ENCODE measurements at places on chromosomes 11 and 22. TPM values are rescaled to one million over a fixed set of nuclear protein-coding genes. Genes with fewer than 3 reads are reported as not detected.

VSIG2 gene
- total RNA-seq, result not detected

METTL15 gene
- 22.8 TPM for total RNA-seq

TMEM191B gene
- total RNA-seq, result 8.3 TPM

NCR3LG1 gene
- total RNA-seq, result 0.75 TPM

TMEM135 gene
- 19.5 TPM for total RNA-seq

CENPM gene
- total RNA-seq, result 30.7 TPM

GRCh38 chr22:44889255-44889878 is 120.4 kb downstream of the PHF21B start:
- no peak overlapping the region for H3K27ac ChIP-seq
- no peak overlapping the region for H3K4me3 ChIP-seq
- no peak for DNase-seq

DNA sequence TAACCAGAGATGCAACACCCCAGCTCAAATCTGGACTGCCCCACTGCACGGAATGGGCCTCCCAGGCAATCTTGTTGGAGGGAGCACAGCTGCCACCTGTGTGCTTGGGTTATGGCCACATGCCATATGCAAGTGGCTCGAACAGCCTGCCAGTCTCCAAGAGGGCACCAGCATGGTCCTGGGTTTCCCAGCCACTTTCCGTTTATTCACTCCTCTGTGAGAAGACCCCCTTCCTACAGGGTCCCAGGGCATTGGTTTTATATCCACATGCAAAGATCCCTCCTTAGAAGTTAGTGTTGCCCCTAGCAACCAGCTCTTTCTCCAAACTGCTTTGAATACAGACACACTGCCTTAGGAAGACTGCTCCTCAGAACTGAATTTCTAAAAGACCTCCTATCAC is 487.8 kb downstream of the BUD13 start:
- H3K27ac ChIP-seq, result no peak overlapping the region
- H3K36me3 ChIP-seq, result no peaks in the 10 kb centered on the region
- no peaks in the 10 kb centered on the region for H3K27me3 ChIP-seq

GRCh38 chr11:32884023-32884422 is 8.6 kb upstream of the QSER1 start:
- H3K4me3 ChIP-seq, result no peak overlapping the region
- H3K27me3 ChIP-seq, result no peaks in the 10 kb centered on the region
- no peaks in the 10 kb centered on the region for H3K4me1 ChIP-seq
- H3K27ac ChIP-seq, result no peak overlapping the region
- no peak for DNase-seq

GRCh38 chr11:121105063-121105480 is 4.0 kb downstream of the TECTA start:
- H3K27me3 ChIP-seq, result no peaks in the 10 kb centered on the region
- no peak for DNase-seq
- no peak overlapping the region for H3K4me3 ChIP-seq
- H3K4me1 ChIP-seq, result no peaks in the 10 kb centered on the region
- no peaks in the 10 kb centered on the region for H3K36me3 ChIP-seq

DNA sequence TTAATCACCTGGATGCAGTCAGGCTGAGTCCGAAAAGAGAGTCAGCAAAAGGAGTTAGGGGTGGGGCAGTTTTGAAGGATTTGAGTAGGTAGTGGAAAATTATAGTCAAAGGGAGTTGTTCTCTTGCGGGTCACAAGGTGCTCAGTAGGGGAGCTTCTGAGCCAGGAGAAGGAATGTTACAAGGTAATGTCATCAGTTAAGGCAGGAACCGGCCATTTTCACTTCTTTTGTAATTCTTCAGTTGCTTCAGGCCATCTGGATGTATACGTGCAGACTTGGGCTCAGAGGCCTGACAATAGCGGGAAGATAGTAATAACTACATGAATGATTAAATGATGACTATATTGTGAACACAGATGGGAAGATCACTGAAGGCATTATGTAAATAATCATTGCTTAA is 6.2 kb downstream of the SC5D start:
- H3K27me3 ChIP-seq, result no peaks in the 10 kb centered on the region
- H3K4me1 ChIP-seq, result peaks cover 4% of the 10 kb centered on the region
- DNase-seq, result no peak
- H3K36me3 ChIP-seq, result no peaks in the 10 kb centered on the region
- no peak overlapping the region for H3K27ac ChIP-seq
- H3K4me3 ChIP-seq, result no peak overlapping the region

GRCh38 chr11:124752471-124753102 is 532 bp upstream of the VSIG2 start:
- H3K27ac ChIP-seq, result no peak overlapping the region
- H3K4me1 ChIP-seq, result peaks cover 31% of the 10 kb centered on the region
- no peaks in the 10 kb centered on the region for H3K27me3 ChIP-seq
- H3K4me3 ChIP-seq, result no peak overlapping the region
- H3K36me3 ChIP-seq, result no peaks in the 10 kb centered on the region

GRCh38 chr11:90254065-90254464 is 31.2 kb upstream of the CHORDC1 start:
- no peak for DNase-seq
- no peak overlapping the region for H3K4me3 ChIP-seq

GRCh38 chr11:66408488-66409214 is 12.2 kb upstream of the NPAS4 start:
- DNase-seq, result peak; percentile 93
- no peaks in the 10 kb centered on the region for H3K27me3 ChIP-seq
- H3K4me1 ChIP-seq, result peaks cover 6% of the 10 kb centered on the region
- H3K27ac ChIP-seq, result no peak overlapping the region
- no peaks in the 10 kb centered on the region for H3K36me3 ChIP-seq

GRCh38 chr11:70948855-70949531 is 303.4 kb downstream of the SHANK2 start:
- no peak overlapping the region for H3K4me3 ChIP-seq
- no peaks in the 10 kb centered on the region for H3K36me3 ChIP-seq
- no peak for DNase-seq
- no peak overlapping the region for H3K27ac ChIP-seq
- no peaks in the 10 kb centered on the region for H3K27me3 ChIP-seq

DNA sequence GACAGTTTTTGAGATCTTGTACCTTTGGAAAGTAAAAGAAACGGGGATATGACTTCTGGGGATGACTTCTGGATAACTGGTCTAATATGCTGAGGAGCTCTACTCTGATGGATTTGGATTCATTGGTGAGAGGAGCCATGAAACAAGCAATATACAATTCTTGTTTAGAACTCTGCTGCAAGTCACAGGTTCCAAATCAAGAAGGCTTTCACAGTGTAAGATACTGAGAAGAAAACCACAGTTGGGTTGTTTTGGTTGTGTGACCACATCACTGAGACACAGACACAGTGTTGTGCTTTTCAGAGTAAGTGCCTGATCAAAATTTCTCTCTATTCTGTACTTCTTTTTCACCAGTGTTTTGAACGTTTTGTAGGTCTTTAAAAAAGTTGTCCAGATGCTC is 13.1 kb upstream of the UCP2 start:
- H3K36me3 ChIP-seq, result no peaks in the 10 kb centered on the region
- H3K4me1 ChIP-seq, result peaks cover 90% of the 10 kb centered on the region
- peak overlapping the region; percentile 32 for H3K4me3 ChIP-seq

Data from B cell (primary cell).